NCI-H1930 (cell line): ENCODE measurements at places on chromosomes 1 and 21.

DNA sequence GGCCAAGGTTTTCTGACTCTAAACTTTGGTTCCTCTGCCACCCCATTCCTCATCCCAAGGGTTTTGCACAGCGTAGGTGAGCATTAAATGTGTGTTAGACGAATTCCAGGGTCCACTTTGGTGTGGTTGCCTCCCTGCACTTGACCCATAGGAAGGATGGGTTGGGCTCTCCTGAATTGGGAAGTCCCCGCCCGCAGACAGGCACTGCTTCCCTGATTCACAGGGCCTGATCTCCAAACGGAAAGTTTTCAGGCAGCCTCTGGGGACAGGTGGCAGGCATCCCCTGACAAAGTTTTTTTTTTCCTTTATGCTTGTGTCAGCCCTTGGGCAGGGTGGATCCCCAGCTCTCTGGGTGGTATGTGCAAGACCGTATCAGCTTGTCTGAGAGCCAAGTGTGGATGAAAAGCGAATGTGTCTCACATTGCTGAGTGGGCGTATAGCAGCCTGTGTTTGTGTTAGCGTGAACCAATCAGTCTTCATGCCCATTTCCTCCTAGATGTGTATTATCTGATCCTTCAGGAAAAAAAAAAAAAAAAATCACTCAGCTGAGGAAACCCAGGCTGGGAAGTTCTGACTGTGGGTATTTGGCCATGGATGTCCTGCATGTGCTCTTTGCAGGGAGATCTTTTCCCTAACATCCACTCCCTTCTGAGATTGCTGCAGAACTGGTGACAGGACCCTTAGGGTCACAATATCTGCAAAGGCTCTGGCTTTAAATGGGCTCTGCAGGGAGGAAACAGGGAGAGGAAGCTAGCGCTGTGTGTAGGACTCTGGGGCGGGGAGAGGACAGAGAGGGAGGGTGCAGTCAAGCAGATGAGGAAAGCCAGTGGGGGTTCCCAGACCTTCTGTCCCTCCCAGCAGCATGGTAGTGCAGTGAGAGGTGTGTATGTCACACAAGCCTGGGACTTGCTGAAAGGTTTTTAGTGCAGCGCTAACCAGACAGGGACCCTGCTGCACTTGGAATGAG, 42.2 kb upstream of the TRABD2B start:
- no peak for DNase-seq

GRCh38 chr1:204465546-204466415, 28.8 kb downstream of the PIK3C2B start:
- no peak for DNase-seq

- DNase-seq = no peak
These were observed 53.2 kb upstream of the LRRC8D start for GRCh38 chr1:89767618-89768017.

DNA sequence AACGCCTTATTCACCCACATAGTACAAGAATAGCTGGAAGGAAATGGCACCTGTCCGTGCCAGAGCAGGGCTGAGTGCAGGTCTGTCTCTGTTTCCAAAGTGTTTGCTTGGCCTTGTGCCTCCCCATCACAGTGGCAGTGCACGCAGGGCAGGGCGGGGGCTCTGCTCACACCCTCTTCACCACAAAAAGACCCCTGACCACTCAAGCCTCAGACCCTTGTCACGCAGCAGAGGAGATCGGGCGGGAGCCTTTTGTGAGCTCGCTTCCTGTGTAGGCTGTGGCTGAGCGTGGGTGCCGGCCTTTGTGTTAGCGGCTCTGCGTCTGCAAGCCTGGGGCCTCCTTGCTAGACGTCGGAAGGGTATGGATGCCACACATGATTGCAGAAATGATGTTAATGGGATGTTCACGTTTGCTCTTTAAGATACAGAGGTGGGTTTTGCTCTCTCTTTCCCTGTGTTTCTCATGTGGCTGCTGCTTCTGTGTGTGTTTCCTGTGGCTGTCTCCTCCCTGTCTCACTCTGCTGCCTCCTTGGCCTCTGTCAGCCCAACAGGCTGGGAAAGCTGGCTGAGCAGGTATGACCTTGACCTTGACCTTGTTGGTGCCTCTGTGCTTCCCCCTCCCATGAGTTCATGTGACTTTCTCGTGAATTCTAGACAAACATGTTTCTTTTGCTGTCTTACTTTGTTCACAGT, 45.4 kb downstream of the S100B start:
- DNase-seq = no peak

- no peak for DNase-seq
These were observed 105.9 kb downstream of the BCAR3 start for GRCh38 chr1:93575621-93576284.

- DNase-seq = no peak
These were observed 8.1 kb downstream of the RERE start for GRCh38 chr1:8809342-8809736.

DNA sequence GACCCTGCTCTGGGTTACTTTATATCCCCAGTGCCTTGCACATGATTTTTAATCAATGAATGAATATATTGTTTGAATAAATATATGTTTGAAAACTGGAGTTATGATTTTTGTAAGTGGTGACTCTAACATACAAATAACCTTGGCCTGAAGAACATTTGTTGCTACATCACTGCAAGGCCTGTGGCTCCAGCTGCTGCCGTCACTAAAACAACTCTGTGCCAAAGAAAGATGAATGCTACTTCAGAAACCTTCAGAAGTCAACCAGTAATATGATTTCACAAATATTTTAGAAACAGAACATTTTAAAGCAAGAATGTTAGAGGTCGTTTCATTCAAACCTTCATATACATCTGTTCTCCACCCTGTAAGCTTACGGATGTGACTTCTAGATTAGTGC, 60.6 kb upstream of the SEC16B start:
- DNase-seq = no peak

GRCh38 chr21:35195232-35195631, 146.1 kb upstream of the RUNX1 start:
- no peak for DNase-seq

DNA sequence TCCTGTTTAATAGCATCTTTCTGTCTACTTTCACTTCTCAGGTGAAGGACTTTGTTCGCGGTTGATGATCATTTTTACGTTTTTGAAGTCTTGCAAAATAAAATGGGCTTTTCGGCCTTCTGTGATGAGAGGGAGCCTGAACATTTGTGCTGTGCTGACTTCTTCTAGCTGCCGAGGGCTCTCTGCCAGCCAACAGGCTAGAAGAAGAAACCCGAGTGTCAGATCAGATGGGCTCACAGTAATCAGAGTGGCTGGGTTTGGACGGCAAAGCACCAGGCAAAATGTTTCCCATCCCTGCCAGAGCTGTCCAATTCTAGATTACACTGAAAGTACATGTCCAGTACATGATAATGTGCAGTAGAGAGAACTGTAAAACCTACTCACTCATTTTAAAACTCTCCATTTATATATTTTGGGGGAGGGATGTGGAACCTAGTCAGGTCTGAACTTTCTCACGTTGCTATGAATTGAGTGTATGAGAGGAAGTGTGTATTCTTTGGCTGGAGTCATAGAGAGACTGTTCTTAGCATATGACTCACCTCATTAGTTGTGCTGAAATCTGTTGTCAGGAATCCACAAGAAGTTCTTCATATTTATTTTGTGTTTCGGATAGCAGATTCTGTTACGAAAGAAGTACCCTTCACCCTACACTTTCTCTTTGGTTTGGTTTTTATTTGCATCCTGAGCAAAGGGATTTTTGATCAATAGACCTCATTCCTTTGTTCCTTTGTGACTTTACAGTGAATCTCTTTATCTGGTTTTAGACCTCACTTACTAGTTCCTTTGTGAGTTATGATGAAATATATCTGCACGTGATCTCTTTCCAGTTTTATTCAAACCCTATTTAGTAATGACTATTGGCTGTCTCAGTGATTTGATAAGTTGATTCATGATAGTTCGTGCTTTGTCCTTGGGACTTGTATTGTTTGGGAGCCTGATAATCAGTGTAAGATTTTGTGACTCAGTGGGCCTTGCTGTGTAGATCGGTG, 4.8 kb downstream of the ATP1A1 start:
- DNase-seq = no peak
